ENCODE measurements at places on chromosomes 1 and 21. TPM values are rescaled to one million over a fixed set of nuclear protein-coding genes. Genes with fewer than 3 reads are reported as not detected.

GAS5 gene
- 716 TPM for polyA plus RNA-seq

DNA sequence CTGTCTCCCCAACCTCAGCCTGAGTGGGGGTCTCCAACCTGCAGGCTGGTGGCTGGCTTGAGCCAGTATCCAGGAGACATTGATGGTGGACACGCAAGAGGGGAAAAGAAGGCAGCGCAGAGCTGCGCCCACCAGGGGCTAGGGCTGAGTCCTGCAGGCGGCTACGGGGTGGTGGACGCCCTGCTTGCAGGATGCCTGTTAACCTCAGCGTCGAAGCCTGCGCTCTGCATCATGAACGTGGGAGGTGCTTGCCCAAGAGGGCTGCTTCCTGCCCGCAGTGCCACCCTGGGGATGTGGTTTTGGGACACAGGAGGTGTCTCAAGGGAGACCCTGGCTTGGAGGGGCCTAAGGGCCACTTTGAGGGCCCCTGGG, 11.6 kb downstream of the CFAP410 start:
- DNase-seq, result no peak

GRCh38 chr1:85617633-85618100, 37.1 kb downstream of the CCN1 start:
- DNase-seq, result no peak

DNA sequence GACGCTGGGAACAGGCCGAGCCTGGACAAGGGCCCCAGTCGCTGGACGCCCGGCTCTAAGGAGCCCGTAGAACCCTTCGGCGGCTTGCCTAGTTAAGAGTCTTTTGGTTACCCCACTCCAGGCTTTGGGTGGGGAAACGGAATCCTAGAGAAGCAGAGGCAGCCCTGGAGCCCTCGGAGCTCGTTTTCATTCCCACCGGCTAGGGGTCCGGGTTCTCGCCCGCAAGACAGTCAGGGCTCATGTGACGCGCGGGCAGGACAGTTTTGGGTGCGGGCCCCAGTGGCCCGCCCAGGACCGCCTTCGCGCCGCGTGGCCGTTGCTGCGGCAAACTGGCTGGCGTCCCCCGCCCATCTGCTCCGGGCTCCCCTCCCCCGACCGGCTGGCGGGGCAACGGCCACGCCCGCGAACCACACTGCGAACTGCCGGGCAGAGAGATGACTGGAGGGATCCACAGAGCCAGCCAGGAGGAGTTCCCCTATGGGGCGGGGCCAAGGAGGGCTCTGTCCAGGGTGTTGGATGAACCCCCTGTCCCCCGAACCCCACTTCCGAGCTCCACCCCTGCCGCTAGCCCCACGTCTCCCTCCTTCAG, 829 bp upstream of the HES2 start:
- DNase-seq, result no peak

TCHHL1 gene
- not detected for polyA plus RNA-seq

DNA sequence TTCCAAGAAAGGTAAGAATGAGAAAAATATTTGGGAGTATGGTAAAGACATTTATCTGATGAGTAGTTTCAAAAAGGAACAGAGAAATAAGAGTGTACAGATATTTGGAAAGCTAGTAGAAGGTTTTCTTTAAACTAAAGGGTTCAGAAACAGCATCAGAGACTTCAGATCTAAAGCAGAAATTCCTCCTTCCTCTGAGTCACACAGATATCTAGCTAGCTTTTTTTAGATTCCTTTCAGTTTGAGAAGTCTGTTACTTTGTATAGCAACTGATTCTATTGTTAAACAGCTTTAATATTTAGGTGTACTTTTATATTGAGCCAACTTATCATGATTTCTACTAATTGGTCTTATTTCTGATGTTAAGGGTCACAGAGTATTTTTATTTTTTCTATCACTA, 4.7 kb downstream of the AMY2B start:
- DNase-seq, result no peak

MAP1LC3C gene
- polyA plus RNA-seq, result 2.3 TPM

GRCh38 chr1:116940814-116941599, 31.3 kb downstream of the PTGFRN start:
- DNase-seq, result no peak

HFM1 gene
- polyA plus RNA-seq, result 0.23 TPM

DNA sequence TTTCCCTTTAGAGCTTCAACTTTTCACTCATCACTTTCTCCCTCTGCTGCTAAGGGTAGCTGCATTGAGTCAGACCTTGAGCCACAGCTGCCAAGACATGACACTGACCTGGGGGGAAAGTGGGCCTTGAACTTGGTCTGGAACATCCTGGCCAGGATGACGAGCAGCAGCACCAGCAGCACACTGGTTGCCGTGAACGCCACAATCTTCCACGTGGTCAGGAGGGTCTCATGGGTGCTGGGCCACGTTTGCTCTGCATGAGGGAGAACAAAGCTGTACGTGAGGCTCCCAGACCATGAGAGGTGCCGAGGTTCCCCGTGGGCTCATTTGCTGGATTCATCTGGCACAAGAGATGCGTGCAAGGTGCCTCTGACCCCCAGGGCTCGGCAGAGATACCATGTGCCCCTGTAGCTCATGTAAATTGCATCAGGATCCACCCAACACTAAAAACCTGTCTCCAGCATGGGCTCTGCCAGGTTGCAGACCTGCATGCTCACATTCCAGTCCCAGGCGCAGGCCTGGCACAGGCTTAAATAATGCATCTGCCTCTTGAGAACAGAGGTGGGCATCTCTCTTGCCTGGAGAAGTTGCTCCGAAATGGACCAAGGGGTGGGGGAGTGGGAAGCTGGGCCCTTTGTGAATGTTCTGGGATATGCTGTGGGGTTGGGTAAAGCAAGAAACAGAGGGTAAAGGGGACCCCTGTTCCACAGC, 84.6 kb upstream of the TLR5 start:
- DNase-seq, result no peak

DNA sequence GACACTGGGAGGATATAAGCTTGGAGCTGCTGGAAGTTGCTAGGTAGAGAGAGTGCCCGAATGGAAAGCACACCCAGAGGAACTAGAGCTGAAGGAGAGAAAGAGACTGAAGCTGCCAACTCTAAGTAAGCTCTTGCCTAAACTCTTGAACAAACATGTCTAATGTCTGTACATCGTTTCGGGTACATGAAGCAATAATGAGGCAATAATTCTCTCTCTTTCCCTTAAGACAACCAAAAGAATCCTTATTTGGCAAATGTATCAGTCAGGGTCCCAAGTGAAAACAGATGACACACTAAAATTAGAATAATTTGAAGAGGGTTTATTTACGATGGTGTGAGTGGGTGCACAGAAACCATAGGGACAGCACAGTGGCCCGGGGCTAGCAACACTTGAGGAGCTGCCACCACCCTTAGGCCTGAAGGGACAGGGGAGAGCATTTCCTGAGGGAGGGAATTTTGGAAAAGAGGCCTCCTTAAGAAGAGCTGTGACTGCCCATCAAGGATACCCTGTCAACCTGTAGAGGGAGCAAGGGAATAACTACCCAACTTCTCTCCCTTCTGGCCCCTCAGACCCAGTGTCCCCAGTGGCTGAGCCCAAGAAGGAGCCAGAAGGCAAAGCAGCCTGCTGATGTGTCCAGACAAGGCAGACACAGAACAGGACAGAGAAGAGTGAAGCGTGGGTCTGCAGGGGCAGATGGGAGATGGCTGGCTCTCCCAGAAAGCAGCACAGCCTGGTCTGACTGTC, 36.1 kb upstream of the KHDRBS1 start:
- DNase-seq, result peak; percentile 64

DNA sequence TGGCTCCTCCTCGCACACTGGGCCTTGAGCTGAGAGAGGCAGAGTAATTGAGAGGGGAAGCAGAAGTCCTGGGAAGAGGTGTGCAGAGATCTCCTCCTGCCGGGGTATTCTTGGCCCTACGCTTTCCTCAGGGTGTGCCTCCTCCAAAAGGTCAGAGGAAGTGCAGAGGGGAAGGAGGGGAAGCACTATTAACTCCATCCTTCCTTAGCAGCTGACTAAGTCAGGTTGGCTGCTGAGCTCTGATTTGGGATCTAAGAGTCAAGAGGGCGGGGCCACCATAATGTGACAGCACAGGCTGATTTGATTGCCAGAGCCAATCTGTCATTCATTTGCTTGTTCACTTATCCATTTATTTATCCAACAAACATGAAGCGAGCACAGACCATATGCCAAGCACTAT, 12.3 kb downstream of the ATP2B4 start:
- DNase-seq, result no peak
